HL-60 (cell line): ENCODE measurements at places on chromosomes 7 and 10.

- peak; percentile 79 for DNase-seq
Observed at GRCh38 chr7:100583132-100584053, 2.5 kb downstream of the LRCH4 start.

DNA sequence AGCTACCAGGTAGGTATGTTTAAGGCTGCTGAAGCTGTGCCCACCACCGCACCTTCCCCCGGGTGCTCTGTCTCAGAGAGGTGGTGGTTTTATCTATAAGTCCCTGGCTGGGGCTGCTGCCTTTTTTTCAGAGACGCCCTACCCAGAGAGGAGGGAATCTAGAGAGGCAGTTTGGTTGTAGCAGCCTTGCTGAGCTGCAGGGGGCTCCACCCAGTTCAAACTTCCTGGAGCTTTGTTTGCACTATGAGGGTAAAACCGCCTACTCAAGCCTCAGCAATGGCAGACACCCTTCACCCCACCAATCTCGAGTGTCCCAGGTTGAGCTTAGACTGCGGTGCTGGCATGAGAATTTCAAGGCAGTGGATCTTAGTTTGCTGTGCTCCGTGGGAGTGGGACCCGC, 43.6 kb upstream of the CYP2C18 start:
- no peak for DNase-seq

DNA sequence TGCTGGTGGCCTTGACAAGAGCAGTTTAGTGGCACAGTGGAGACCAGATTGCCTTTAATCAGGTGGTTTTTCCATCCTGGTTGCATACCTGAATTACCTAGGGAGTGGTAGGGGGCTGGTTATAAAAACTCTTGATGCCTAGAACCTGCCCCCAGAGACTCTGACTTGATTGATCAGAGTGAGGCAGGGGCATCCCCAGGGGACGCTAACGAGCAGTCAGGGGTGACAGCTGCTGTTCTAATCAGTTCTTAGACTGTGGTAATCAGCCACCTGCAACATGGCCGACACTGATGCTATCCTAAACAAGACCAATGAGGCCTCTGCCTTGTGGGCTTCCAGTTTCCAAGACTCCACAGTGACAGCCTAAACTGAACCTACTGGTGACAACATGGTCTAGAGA, 2.0 kb upstream of the OPALIN start:
- DNase-seq, result no peak

DNA sequence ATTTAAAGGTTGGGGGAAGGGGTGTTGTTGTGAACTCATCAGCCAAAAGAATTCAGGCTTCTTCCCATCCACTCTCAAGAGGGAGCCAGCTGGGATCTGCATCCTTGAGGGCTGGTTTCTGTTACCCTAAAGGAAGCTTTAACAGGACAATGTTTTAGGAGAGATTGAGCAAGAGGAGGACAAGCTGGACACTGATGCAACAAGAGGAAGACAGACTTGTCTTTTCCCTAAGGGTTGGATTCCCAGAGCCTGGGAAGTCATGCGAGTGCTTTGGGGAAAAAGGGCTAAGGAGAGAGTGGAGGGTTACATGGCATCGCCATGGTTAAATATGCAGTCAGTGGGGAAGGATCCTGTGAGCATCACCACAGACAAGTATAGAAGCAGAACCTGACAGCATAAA, 47.6 kb upstream of the PDE1C start:
- no peak for DNase-seq

DNA sequence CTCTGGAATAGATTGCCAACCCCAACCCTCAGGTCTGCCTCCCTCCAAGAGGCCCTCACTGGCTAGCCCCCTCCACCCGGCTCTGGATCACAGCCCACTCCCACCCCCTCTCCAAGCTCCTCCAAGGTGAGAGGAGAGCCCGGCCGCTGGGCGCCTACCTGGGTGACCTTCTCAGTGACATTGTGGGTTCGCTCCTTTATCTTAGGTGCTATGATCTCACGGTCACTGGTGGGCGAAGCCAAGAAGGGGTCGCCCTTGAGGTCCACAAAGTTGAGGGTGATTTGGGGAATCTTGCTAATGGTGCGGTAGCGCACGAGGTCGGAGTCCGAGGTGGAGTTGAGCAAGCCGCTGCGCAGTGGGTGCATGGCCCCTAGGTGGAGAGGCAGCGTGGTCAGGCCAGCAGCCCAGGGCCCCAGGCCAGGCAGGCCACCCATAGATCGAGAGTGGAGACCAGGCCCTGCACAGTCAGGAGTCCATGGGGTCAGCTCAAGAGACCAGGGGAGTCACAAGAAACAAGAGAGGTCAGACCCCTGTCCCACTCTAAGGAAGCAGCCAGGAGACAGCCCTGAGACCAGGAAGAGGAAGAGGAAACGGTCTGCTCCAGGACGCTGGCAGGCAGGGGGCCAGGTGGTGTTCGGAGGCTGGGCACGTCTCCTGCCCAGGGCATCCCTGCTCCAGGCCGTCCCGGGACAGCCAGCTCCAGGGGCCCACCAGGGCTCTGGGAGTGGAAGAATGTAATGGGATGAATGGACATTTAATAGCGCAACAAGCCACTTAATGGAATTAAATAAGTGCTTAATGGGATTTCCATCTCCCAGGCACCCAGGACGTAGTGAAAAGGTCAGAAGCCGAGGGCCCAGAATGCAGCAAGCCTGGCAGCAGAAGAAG, 20.7 kb downstream of the KCNH2 start:
- DNase-seq, result no peak

DNA sequence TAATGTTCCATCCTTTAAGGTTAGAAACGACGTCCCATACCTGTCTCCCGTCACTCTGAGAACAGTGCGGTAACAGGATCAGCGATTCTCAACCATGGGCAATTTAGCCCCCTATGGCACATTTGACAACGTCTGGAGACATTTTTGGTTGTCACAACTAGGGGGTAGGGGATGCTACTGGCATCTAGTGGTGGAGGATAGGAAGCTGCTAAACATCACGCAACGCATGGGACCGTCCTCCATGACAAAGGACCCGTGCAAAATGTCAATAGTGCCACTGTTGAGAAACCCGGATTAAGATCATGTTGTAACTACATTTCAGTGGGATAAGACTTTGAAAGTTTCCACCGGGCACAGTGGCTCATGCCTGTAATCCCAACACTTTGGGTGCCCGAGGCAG, 5.0 kb upstream of the PAXIP1 start:
- DNase-seq, result peak; percentile 66

DNA sequence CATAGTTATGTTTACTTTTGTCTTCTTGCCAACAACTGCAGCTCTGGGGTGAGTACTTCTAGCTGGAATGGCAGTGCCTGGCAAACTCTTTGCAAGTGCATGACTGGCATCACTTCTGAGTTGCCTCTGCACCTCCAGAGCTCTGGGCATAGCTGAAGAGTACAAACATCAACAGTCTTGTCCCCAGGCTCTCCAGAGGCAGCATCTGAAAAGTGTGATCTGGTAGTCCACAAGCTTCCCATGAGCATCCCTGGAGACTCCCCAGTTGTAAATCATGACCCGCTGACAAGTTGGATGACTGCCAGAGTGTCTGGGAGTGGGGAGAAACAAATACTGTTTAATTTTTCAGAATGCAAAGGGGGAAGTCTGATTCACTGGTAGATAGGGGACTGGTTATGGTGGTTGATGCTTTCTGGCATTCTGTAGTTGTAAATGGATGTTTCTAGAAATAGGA, 138.9 kb upstream of the CDK13 start:
- DNase-seq, result no peak

GRCh38 chr7:90945104-90945787, 319.0 kb upstream of the FZD1 start:
- DNase-seq, result no peak

GRCh38 chr7:81768951-81769778, 682 bp downstream of the HGF start:
- DNase-seq, result no peak

DNA sequence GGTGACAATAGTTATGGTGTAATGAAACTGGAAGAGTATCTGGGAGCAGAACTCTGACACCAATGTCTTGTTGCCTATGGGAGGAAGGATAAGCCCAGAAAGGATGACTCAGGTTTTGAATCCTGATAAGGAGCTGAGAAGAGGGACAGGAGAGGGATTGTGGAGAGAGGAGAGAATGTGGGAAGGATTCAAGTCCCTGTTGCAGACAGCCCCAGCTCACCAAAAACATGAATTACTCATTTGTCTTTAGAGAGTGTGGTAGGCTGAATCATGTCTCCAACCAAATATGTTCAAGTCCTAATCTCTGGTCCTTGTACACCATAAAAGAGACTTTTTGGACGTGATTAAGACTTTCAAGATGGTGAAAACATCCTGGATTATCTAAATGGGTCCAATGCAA, 206.9 kb upstream of the PHYHIPL start:
- DNase-seq, result no peak

GRCh38 chr10:61821693-61822092, 79.8 kb upstream of the ARID5B start:
- no peak for DNase-seq

DNA sequence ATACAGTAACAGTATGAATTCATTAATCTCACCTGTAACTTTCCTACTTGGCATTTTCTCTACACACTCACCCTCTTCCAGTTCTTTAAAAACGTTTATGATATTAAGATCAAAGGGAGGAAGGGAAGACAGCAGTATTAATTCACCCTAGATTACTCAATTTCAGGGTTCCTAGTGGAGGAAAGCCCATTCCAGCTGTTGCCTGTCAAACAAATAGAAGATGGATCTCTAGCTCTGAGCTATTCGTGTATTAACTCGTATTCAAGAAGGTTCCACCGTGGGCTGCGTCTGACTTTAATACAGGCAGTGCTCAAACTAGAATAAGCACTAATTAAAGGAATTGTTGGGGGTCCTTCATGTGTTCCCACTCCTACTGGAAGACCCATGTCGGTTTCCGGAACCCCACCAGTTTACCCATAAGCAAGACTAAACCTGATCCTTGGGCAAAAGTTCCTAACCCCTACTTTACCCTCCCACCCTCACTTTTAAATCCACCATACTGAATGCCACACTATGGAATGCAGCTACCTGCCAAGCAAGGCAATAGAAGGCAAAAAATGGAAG, 2.1 kb downstream of the NANOS1 start:
- no peak for DNase-seq

- DNase-seq, result no peak
Observed at GRCh38 chr10:88702848-88703597, 3.0 kb upstream of the LIPK start.

DNA sequence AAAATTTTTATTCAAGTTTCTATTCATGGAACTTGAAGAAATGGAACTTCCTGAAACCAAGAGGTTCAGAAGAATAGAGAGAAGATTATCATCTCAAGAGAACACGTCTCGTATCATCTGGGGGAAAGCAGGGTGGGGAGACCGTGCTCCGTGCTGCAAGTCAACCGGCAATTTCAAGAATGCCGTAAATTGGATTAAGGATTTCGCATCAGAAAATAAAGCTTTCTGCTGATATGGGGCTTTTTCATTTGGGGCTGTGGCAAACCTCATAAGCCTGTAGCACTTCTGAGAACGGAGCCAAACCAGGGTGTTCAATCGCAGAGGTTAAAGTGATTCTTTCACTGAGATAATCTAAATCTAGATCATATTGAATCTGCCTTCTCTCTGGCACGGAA, 150.1 kb upstream of the NPS start:
- no peak for DNase-seq

DNA sequence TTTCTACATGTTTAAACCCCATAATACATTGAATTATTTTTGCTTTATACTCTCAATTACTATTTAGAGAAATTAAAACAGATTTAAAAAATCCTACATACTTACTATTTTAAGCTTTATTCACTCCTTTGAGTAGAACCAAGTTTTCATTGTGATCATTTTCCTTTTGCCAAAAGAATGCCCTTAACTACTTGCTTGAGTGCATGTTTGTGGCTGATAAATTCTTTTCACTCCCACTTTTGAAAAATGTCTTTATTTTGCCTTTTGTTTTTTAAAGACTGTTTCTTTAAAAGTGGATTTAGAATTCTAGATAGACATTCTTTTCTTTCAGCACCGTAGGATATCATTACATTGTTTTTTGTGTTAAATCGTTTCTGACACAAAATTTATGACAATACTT, 22.3 kb upstream of the AGR3 start:
- DNase-seq, result no peak

GRCh38 chr10:26555719-26556368, 117.7 kb downstream of the APBB1IP start:
- peak; percentile 90 for DNase-seq

- DNase-seq, result no peak
Observed at GRCh38 chr7:18302097-18302496, 193.5 kb upstream of the HDAC9 start.

- no peak for DNase-seq
Observed at GRCh38 chr10:132925071-132925561, 17.3 kb downstream of the CFAP46 start.

DNA sequence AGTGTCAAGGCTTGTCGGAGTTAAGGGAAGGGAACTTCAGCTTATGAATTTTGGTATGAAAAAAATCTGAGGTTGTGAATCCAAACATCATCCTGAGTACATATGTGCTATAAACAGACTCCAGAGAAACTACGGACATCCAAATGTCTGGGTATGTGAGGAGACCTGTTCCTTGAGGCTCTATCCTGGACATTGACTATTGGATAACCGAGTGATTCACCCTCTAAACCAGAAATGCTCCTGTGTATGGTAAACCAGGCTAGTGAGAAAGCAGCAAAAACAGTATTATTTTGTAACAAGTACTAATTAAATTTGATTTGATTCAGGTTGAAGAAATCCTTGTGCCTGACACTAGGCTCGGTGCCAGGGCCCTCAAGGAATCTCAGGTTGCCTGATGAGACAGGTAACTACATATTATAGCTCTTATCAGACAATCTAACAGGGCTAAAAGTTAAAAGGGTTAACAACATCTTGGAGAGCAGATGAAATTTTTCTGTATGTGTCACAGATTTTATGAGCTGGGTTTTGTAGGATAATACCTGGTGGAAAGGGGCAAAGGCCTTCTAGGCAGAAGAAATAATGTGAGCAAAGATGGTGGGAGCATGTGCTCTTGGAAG, 10.4 kb upstream of the STOX1 start:
- DNase-seq, result no peak

DNA sequence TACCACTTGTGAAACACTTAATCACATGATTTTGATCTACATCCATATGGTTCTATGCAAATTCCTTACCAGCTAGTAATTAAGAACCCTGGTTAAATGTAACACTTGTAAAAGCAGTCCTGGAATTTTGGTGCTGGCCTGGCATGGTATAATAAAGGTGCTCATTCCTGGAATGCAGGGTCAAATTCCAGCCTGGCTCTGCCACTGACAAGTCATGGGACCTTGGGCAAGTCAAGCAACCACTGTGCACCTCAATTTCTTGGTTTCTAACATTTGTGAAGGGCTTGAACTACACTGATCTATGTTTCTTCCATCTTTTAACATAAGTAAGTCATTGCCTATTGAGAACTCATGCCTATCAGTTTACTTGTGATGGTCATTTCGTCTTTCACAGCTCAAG, 91.9 kb upstream of the PIK3CG start:
- DNase-seq, result no peak

DNA sequence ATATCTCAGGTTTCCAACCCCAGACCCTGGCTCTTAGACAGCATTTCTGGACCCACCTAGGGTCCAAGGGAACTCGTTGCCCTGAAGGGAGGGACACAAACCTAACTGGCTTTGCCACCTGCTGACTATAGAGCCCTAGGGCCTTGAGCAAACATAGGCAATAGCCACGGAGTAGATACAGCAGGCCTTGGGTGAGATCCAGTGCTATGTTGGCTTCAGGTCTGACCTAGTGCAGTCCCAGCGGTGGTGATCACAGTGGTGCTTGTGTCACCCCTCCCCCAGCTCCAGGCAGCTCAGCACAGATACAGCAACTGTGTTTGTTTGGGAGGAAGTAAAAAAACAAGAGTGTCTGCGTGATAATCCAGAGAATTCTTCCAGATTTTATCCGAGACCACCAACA, 9.7 kb upstream of the TNKS2 start:
- DNase-seq, result no peak
